ENCODE measurements at places on chromosomes 2 and 18.
A peak's percentile ranks its signal among the peaks of the same experiment; 100 is the strongest.

DNA sequence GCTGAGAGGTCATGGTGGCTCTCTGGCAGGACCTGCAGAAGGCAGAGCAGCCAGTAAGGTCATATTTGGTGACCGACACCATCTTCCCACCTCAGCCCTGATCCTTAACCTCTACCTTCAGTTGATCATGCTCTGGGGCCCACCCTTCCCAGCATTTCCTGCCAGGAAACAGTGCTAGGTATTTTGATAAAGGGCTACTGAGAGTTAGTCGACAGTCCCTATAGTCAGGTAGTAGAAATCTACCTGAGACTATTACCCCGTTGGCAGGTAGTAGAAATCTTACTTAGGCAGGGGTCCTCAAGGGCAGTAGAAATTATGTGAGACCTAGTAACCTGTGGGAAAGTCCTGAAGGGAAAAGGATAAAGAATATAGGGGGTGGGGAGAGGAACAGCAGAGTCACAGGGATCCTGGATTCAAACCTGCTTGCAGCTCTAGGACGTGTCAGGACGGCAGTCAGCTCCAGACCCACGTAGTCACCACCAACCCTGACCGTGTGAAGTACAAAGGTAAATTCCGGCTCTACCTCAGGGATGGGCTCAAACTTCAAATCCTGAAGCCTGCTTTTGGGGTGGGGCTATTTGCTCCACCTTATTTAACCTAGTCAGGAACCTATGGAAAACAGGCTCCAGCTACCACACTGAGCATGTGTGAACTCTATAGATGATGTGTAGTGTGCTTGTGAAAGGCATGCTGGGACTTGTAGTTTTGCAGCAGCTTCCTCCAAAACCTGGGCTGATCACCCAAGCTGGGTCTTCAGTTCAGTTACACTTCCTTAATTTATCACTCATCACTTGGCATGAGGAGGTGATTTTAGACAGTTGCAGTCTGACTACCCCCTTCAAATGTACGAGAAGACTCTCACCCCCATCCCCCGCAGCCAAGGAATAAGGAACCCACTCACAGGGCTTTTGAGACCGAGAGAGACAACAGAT, at the start of gene DQX1:
TSS of gene DQX1 (minus strand) at position 515 of the 932 bp plus-strand sequence. CDS start at position 13, 502 bp downstream.
- DNase-seq: peak; percentile 51

- no peak for DNase-seq
These were observed 59.0 kb upstream of the THOC1 start for GRCh38 chr18:326846-327245.

- no peak for DNase-seq
These were observed 49.9 kb downstream of the LPIN2 start for GRCh38 chr18:2963048-2963447.

DNA sequence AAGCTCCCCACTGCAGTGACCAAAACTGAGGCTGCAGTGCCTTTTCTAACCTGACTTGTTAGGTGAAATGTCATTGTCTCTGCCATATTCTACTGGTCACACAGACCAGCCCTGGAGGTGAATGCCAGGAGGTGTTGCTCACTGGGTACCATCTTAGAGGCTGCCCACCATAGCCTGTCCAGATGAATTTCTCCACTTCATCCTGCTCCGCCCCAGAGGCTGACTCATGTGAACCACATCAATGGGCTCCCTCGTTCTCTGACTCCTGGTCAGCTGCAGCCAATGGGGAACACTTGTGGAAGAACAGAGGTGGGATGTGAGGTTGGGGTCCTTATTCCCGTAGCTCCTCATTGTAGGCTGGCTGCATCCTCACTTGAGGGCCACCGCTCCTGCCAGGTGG, 3.4 kb upstream of the NARS1 start:
- no peak for DNase-seq

GRCh38 chr2:101145406-101145805, 5.8 kb downstream of the TBC1D8 start:
- DNase-seq: no peak
